ENCODE measurements at places on chromosomes 12 and 14.

GRCh38 chr12:67998379-67998778 lies 9.1 kb downstream of the IFNG-AS1 start:
- DNase-seq, result no peak

DNA sequence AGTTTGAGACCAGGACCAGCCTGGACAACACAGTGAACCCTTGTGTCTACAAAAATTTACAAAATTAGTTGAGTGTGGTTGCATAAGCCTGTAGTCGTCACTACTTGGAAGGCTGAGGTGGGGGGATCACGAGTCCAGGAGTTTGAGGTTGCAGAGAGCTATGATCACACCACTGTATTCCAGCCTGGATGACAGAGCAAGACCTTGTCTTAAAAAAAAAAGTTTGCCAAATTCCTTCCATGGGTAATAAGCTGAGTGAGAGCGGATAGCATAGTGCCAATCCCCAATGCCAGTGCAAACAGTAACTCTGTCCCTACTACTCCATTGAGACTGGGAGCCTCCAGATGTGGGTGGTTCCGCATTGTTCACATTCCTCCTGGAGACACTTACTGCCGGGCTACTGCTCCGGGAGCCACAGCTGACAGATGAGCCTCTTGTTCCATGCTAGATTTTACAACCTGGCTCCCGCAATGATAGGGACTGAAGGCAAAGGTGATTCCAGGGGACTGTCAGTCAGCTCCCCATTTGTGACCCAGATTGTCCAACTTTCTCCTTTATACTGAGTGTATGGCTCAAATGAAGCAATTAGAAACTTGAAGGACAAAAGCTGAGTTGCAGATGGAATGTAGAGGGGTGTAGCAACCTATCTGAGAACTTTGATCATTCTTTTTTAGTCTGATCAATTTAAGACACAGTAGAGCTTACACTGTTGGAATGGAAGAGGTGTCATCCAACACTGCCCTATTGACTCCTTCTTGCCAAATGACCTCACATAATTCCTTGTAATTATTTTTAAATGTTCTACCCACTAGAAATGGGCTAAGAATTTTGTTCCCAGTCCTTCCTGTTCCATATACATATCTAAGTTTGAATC lies 13.4 kb upstream of the FRMD6 start:
- no peak for DNase-seq

GRCh38 chr14:80954687-80955299 lies 628 bp upstream of the TSHR start:
- peak; percentile 32 for DNase-seq

- no peak for DNase-seq
Observed at GRCh38 chr12:25056011-25056410, 107.1 kb upstream of the BCAT1 start.

GRCh38 chr12:93273834-93274564 lies 103.7 kb upstream of the NUDT4 start:
- no peak for DNase-seq

DNA sequence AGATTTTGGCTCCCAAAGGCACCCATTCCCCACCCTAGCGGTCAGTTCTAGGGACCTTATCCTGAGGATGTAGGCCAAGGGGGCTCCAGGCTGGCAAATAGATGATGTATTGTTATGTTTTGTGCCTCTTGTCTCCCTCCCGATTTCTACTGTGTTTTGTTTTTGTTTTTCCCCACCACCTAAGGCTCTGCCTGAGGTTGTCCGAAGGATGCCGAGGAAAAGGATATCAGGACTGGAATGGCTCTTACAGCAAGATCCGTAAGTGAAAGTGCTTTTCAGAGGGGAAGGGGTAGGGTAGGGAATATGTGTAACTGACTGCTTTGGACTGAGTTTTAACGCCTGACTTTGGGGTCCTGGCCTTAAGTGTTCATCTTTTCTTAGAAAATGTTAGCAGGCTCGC lies 6.6 kb downstream of the FOXG1 start:
- no peak for DNase-seq

DNA sequence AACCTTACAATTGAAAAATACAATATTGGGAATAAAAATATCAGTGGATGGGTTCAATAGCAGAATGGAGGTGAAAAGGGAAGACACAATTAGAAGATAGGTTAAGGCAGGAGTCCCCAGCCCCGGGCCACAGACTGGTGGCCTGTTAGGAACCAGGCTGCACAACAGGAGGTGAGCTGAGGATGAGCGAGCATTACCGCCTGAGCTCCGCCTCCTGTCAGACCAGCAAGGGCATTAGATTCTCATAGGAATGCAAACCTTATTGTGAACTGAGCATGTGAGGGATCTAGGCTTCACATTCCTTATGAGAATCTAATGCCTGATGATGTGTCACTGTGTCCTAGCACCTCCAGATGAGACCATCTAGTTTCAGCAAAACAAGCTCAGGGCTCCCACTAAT lies 27.3 kb upstream of the ST8SIA1 start:
- no peak for DNase-seq

DNA sequence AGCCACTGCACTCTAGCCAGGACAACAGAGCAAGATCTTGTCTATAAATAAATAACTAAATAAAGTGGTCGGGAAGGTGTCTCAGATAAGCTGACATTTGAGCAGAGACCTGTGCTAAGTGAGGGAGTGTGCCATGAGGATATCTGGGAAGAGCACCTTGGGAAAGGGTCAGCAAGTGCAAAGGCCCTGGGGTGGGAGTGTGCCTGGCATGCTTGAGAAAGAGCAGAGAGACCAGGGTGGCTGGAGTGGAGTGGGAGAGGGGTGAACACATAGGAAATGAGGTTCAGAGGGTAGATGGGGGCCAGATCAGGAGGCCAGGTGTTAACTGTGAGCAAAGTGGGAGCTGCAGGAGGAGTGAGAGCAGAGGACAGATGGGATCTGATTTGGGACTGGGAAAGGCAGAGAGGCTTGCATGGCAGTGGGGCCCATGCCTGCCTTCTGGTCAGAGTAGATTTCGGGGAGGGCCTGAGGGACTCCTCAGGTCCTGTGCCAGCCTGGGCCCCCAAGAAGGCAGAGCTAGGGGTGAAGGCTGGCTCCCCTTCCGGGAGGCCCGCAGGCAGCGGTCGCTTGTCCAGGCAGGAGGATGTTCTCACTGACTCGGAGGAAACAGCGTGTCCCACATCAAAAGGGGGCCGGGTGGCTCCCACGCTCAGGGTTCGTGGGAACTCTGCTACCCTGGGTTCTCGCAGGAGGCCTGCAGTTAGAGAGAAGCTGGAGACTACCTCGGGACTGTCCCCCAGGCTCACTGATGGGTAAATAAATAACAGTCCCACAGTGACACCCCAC lies 32.6 kb downstream of the DTX1 start:
- DNase-seq, result no peak

DNA sequence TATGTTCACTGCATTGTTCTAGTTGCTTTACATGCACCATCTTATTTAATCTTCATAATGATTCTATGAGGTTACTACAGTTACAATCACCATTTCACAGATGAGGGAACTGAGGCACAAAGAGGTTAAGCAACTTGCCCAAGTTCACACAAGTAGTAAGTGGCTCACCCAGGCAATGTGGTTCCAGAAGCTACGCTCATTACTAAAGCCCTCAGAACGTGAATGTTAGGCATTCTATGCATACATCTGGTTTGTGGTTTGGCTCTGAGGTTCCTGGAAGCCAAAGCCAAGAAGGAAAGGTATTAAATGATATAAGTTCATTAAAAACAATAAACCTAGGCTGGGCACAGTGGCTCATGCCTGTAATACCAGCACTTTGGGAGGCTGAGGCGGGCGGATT lies 14.4 kb upstream of the VRTN start:
- peak; percentile 50 for DNase-seq

- DNase-seq, result no peak
Observed at GRCh38 chr12:1638203-1638602, 9.2 kb downstream of the WNT5B start.

DNA sequence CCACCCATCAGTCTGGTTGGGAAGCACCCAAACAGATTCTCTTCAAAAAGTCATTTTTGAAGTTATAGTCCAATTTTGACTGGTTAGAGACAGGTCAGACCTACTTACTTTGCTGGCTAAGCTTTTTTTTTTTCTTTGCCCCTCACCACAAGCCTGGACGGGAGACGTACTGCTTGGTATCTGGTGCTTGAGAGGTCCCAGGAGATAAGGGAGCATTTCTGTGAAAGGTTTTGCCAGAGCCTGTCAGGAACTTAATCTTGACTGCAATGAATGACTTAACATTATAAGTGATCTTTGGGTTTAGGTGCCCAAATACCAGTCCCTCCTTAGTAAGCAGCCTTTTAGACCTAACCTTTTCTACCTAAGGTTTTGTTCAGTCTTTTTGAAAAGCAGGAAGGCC lies 6.3 kb downstream of the MTHFD1 start:
- DNase-seq, result no peak

GRCh38 chr14:79564371-79564770 lies 646.9 kb downstream of the DIO2 start:
- no peak for DNase-seq

DNA sequence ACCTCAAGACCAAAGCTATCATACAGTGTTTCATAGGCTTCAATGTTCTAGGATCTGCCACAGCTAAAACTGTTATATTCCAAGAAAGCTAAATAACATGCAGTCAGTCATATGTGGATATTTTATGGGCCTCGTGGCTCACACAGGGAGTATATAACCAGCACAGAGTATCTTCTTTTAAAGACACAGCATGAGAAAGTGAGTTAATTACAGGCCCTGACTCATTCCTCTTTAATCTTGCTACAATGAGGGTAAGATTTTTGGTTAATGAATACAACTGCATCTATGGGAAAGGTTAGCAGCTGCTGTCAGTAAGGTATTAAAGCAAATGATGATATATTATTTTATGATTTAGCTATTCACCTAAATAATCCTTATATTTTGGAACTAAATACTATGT lies 111.0 kb downstream of the TRAFD1 start:
- DNase-seq, result no peak

DNA sequence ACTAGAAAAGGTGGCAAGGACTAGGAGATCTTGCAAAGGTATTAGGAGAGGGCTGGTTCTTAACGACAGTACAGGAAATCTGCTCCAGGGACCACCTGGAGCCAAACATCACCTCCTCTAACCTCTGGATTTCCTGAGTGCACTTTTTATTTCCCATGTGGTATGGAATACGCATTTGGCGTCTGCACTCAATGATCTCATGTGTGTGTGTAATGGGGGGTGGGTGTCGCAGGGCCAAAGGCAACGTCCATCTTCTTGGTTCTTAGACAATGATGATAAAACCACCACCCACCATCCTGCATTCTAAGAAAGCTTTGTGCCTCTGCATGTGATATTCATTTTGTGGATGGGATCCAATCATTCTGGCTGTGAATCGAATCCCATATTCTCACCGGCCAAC lies 68.8 kb downstream of the CLMN start:
- DNase-seq, result no peak
